ENCODE measurements at places on chromosomes 3 and 15. TPM values are rescaled to one million over a fixed set of nuclear protein-coding genes. Genes with fewer than 3 reads are reported as not detected.

GRCh38 chr3:190552969-190553759 is 39.3 kb downstream of the IL1RAP start:
- DNase-seq = no peak

DNA sequence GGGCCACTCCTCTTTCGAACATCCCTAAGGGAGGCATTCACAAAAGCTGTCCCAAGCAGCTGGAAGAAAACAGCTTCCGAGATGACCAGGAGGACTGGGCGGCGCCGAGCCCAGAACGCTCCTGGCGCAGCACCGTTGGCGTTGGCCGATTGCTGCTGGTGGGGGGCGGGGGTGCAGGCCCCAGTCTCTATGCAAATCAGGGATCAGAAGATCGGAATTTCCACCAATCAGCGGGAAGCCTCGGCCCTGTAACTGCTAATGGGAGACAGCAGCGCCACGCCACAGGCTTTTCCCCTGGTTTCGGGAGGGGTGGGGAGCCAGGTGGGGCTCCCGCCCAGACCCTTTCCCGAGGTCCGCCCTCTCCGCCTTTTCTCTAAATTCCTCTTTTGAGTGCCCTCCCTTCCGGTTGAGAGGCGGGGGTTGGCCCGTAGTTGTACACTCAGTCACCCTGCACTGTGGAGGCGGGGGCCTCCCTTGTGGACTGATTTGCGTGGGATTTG is 27.0 kb downstream of the HMCES start:
- DNase-seq = no peak

- DNase-seq = no peak
These were observed 102.3 kb downstream of the MYRIP start for GRCh38 chr3:39911465-39912309.

DNA sequence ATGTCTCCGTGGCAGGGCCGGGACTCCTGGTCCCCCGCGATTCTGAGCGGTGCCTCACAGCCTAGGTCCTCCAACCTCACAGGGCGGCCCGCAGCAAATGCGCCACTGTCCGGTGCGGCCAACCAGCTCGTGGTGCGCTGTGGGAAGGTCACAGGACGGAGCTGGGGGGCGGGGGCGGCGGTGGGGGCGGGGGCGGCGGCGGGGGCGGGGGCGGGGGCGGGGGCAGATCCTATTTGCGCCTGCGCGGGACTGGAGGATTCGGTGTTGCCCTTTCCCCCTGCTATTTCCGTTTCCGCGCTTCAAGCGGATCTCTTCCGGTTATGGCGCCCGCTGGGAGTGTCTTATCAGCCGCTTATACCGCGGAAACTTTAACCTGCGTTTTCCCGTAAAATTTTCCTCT is 106.7 kb upstream of the SNRPN start:
- peak; percentile 37 for DNase-seq

- no peak for DNase-seq
These were observed 53.3 kb downstream of the EBLN2 start for GRCh38 chr3:73114711-73115110.

DNA sequence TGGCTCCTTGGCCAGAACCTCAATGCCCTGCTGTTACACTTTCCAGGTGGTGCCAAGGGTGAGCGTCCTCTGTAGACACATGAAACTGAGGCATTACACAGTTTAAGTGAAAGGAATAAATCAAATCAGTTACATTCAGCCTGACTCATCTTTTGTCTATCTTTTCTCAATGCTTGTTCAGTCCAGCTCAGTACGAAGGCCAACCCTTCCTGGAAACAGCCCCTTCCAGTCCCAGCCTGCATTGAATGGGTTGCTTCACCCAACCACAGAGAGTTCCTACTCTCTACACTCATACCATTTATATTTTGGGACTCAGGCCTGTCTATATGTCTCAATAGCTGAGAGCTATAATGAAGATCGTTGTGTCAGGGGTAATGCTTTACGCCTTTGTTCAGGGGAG is 363.6 kb downstream of the RORA start:
- DNase-seq = no peak

DNA sequence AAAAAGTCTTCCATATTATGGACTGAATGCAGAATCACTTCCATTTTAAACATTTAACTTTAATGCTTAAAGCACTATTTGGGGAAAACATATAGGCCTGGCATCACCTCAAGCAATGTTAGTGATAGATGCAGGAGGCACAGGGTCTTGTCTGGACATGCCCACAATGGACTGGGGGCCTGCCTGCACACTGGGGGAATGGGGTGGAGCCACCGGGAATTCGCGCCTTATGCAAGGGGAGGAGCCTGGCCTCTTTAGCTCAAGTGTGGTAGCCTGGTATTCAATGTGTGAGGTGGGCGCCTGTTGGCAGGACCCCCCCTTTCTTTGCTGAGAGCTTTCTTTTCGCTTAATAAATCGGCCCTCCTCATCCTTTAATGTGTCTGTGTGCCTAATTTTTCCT is 29.9 kb downstream of the ACKR4 start:
- DNase-seq = no peak

DNA sequence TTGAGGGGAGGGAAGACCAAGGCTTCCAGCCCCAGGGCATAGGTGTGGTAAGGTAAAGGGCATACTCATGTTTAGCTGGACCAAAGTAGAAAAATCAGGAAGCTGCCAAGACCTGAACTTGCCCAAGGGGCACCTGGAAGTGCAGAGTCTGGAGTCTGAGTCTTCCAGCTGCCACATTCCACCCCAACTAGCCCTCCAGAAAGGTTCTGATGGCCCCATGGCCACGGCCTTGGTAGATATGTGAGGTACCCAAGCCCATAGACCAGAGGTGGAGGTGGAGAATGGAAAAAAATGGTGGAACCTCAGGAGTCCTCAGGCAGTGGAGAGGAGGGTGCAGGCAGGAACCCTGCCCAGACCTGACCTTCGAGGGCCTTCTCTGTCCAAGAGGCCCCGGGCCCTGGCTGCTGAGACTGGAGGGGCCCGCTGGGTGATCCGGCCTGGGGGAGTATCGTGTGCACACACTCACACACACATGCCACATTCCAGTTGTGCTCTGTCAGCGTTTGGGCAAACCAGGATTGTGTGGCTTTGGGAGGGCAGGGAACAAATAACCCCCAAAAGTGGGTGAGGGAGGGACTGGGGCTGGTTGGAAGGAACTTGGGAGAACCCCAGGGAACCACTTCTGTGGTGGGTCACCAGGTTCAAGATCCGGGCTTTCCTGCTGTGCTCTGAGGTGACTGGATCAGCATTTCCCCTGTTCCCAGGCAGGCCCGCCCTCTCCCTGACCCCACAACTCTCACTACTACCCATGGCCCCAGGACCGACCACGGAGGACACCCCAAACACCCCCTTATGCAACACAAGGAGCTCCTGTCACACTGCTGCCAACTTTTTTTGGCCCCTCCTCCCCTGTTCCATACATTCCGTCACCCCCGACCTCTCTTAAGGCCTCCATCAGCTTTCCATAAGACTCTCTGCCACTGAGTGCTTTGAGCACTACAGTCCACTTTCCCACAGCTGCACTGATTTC is 11.6 kb downstream of the MYL3 start:
- no peak for DNase-seq

DNA sequence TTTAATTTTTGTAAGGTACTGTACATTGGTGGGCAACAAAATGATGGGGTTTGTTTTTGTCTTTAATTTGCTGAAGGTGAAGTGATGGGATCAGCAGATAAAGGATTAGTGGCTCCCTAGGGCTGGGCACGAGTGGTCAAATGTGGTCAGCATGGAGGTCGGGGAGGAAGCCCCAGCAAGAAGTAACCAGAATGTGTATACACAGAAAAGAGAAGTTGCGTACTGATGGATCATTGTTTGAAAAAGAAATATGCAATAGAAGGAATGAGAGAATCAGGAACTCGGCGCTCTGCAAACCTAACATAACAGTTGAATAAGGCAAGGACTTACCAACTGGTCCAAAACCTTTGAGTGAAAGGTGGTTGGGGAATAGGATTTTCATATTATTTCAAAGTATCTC is 1.5 kb downstream of the TMOD2 start:
- no peak for DNase-seq

- DNase-seq = peak; percentile 68
These were observed 21.3 kb downstream of the DUT start for GRCh38 chr15:48352474-48353072.

- no peak for DNase-seq
These were observed 102.6 kb downstream of the ALDH1A2 start for GRCh38 chr15:57962887-57963286.

GRCh38 chr15:68696414-68697363 is 117.9 kb downstream of the CORO2B start:
- no peak for DNase-seq

DNA sequence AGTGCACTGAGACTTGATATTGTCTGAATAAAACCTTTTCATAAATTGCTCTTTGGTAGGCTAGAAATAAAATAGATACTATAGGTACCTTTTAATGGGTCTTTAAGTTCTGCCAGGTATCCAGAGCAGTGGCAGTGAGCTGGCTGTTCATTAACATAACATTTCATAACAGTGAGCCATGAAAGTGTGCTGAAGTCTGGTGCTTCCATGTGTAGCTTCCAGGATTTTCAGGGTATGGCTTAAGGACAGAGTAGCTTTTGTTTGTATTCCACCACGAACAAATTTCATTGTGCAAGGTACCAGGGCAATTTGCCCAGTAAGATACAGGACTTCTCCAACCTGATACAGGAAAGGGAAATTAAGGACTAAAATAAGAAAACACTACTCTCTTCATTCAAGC is 124.7 kb upstream of the NANOGP8 start:
- no peak for DNase-seq

DNA sequence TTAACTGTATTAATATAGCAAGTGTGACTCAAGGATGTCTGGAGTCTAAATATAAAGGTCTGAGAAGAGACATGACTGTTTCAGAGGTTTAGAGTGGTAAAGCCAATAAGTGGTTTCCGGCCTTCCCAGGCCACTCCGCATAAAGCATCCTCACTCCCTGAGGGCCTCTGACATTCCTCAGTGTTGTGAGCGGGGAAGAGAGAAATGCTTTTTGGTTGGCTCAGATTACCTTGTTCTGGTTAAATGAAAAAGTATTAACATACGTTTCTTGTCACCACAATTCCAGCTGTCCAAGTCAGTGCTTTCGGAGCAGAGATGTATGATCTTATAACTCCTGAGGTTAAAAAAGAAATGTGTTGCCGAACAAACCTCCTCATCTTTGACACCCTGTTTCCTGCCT is 103.8 kb downstream of the RBMS3 start:
- DNase-seq = no peak

- no peak for DNase-seq
These were observed 230.0 kb upstream of the LYSMD4 start for GRCh38 chr15:99963096-99963825.

VIPR1 gene
- total RNA-seq = 9.1 TPM

ATP8B4 gene
- total RNA-seq = 39.2 TPM

ARL8B gene
- 41.0 TPM for total RNA-seq

CCR8 gene
- 0.94 TPM for total RNA-seq

RARB gene
- not detected for total RNA-seq

NRG4 gene
- not detected for total RNA-seq

SHF gene
- 0.57 TPM for total RNA-seq

SNX4 gene
- 38.6 TPM for total RNA-seq

NCEH1 gene
- total RNA-seq = 8.0 TPM

Data from activated CD8-positive, alpha-beta T cell treated with anti-CD3 and anti-CD28 coated beads, Interleukin-2, amount 10 ng/mL, durations not matched to agents 7 days and 5 days (primary cell).